ENCODE measurements at places on chromosomes 6 and 20. TPM values are rescaled to one million over a fixed set of nuclear protein-coding genes. Genes with fewer than 3 reads are reported as not detected.

The SLC32A1 gene
- total RNA-seq: not detected

The CGA gene
- not detected for total RNA-seq

The PSMB1 gene
- 327 TPM for total RNA-seq

The ADGRB3 gene
- total RNA-seq: not detected

The MYO6 gene
- total RNA-seq: 15.1 TPM

The SGK2 gene
- total RNA-seq: not detected

The ARMC12 gene
- total RNA-seq: not detected

The CDH4 gene
- total RNA-seq: 2.0 TPM

The TSBP1 gene
- not detected for total RNA-seq

The MOXD1 gene
- total RNA-seq: 0.88 TPM

The PBOV1 gene
- total RNA-seq: not detected

The GNRH2 gene
- total RNA-seq: not detected

The TBC1D32 gene
- 12.6 TPM for total RNA-seq

The IPCEF1 gene
- total RNA-seq: 0.07 TPM

The WFDC12 gene
- not detected for total RNA-seq

The C2 gene
- total RNA-seq: not detected

The GGTLC1 gene
- total RNA-seq: not detected
